ENCODE measurements at places on chromosomes 13 and 19. TPM values are rescaled to one million over a fixed set of nuclear protein-coding genes. Genes with fewer than 3 reads are reported as not detected.

Gene MIDN
- 58.1 TPM for polyA plus RNA-seq

Gene GRAMD1A
- 84.6 TPM for polyA plus RNA-seq

Gene LRRC63
- 2.0 TPM for polyA plus RNA-seq

Gene FGF21
- not detected for polyA plus RNA-seq

Gene OVOL3
- polyA plus RNA-seq, result 0.36 TPM

Gene EGLN2
- polyA plus RNA-seq, result 122 TPM

Gene LAIR1
- polyA plus RNA-seq, result not detected

Gene MISP3
- polyA plus RNA-seq, result 25.6 TPM

Gene KCNN1
- 28.0 TPM for polyA plus RNA-seq

Gene NOVA2
- polyA plus RNA-seq, result 0.17 TPM

Gene GRK1
- polyA plus RNA-seq, result 0.13 TPM

Gene DAND5
- polyA plus RNA-seq, result 0.07 TPM

Gene OR7A17
- not detected for polyA plus RNA-seq

Gene CRTC1
- 5.8 TPM for polyA plus RNA-seq

Gene ANO8
- polyA plus RNA-seq, result 3.6 TPM

Gene LIN37
- 11.4 TPM for polyA plus RNA-seq

Gene PRRG2
- 0.29 TPM for polyA plus RNA-seq

Gene ALOX5AP
- 0.66 TPM for polyA plus RNA-seq

Gene TMEM147
- polyA plus RNA-seq, result 186 TPM

Gene LYPD3
- 3.5 TPM for polyA plus RNA-seq

Gene ZNF560
- polyA plus RNA-seq, result 0.50 TPM

Gene C1QTNF9B
- polyA plus RNA-seq, result 0.72 TPM

Gene DCT
- polyA plus RNA-seq, result not detected

Gene RAVER1
- polyA plus RNA-seq, result 71.2 TPM

Gene GARIN5A
- 4.8 TPM for polyA plus RNA-seq

Gene IZUMO4
- 4.9 TPM for polyA plus RNA-seq

Gene CPB2
- not detected for polyA plus RNA-seq

Gene IGFLR1
- 2.4 TPM for polyA plus RNA-seq

Gene RUBCNL
- 0.67 TPM for polyA plus RNA-seq

Gene PABPC3
- polyA plus RNA-seq, result 0.06 TPM

Gene REEP6
- 99.8 TPM for polyA plus RNA-seq

Gene PROSER3
- 35.7 TPM for polyA plus RNA-seq
